Activated T-helper 1 cell treated with anti-CD3 and anti-CD28 coated beads, Interleukin-12 subunit alpha, Interleukin-12 subunit beta, Interleukin-2, Interleukin-4 antibody, amounts not matched to agents 30 ng/mL and 10 ng/mL and 1 ng/mL, durations not matched to agents 14 hours and 24 hours and 36 hours (primary cell): ENCODE measurements at places on chromosomes 4 and X.

DNA sequence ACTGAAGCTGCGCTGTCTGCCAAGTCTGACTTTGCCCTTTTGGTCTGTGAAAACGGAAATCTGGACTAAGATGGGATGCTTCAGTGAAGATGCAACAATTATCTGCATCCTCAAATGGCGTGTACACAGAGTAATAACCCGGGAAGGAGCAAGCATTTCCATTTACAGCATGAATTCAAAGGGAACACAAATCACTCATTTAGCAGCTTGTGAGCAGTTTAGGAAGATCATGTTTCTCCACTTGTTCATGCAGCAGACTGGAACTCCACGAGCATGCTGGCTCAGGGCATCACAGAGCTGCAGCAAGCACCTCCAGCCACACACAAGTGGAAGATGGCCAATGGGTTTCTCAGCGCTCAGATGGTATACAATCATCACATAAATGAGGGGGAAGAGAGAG, 175.5 kb downstream of the NLGN4X start:
- no peaks in the 10 kb centered on the region for H3K27me3 ChIP-seq
- no peak overlapping the region for H3K4me3 ChIP-seq
- no peaks in the 10 kb centered on the region for H3K36me3 ChIP-seq
- no peak overlapping the region for H3K27ac ChIP-seq

DNA sequence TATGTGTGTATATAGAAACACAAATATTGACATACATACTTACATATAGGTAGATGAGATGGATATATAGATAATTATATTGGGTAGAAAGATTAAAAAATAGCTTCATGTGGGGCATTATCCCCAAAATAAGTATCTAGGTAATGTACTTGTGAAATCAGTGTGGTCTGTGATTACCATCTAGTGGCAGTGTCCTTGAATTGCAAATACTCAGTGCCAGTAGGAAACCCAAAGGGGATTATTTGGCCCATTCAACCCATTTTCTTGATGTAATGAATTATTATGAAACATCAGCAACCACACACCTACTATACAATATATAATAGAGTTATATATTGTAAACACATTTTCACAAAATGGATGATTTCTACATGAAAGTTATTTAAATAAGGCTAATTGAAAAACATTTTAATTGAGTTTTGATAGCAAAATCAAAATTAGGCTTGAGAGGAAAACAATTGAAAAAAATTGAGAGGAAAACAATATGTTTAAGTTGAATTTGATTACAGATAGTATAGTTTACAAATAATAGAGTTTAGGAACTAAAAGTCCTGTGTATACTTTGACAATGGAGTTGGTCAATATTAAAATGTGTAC, 389.4 kb downstream of the GALNTL6 start:
- no peaks in the 10 kb centered on the region for H3K36me3 ChIP-seq
- no peaks in the 10 kb centered on the region for H3K4me1 ChIP-seq
- no peak for DNase-seq

- no peak overlapping the region for H3K4me3 ChIP-seq
- H3K36me3 ChIP-seq = peaks cover 6% of the 10 kb centered on the region
- H3K27ac ChIP-seq = no peak overlapping the region
- H3K27me3 ChIP-seq = no peaks in the 10 kb centered on the region
- H3K4me1 ChIP-seq = no peaks in the 10 kb centered on the region
Observed at GRCh38 chrX:131734621-131735020, 190.7 kb downstream of the OR13H1 start.

DNA sequence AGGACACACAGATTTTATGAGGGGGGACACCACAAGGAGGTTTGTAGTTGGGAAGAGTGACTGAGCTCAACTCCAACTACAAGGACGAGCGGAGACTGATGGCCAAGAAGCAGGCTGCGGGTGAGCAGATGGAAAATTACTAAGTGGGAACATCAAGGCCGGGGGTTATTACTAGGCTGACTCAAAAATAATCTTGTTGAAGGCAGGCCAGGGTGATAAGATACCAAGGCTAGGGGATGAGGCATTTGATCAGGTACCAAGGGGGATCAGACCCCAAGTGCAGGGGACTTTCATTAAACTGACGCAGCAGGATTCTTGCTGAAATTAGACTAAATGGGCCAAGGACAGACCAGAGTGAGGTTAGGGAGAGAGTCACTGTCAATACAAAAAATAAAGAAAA, 119.4 kb upstream of the SORBS2 start:
- H3K4me3 ChIP-seq = no peak overlapping the region
- no peaks in the 10 kb centered on the region for H3K27me3 ChIP-seq
- H3K27ac ChIP-seq = no peak overlapping the region
- no peak for DNase-seq
- H3K4me1 ChIP-seq = no peaks in the 10 kb centered on the region

DNA sequence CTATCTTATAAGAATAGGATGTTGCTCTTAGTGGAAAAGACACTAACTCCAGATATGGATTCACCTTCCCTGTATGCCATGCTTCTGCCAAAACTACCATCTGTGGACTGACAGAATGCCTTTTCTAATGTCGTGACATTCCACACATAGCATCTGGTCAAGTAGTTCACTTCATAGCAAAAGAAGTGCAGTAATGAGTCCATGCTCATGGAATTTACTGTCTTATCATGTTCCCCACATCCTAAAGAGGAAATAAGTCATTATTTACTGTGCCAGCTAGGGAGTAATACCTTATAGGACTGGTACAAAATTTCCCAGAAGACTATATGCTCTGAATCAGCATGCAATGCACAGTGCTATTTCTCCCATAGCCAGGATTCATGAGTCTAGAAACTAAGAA, 562.4 kb downstream of the TLL1 start:
- no peak overlapping the region for H3K27ac ChIP-seq
- H3K4me1 ChIP-seq = no peaks in the 10 kb centered on the region

- no peaks in the 10 kb centered on the region for H3K36me3 ChIP-seq
- H3K27me3 ChIP-seq = peaks cover 10% of the 10 kb centered on the region
- H3K4me3 ChIP-seq = no peak overlapping the region
Observed at GRCh38 chrX:46831765-46832327, 5.0 kb upstream of the RP2 start.

- DNase-seq = no peak
- no peak overlapping the region for H3K4me3 ChIP-seq
- no peaks in the 10 kb centered on the region for H3K36me3 ChIP-seq
- H3K27ac ChIP-seq = no peak overlapping the region
- peaks cover 2% of the 10 kb centered on the region for H3K27me3 ChIP-seq
- peaks cover 2% of the 10 kb centered on the region for H3K4me1 ChIP-seq
Observed at GRCh38 chrX:73876911-73877310, 313.9 kb downstream of the CHIC1 start.

DNA sequence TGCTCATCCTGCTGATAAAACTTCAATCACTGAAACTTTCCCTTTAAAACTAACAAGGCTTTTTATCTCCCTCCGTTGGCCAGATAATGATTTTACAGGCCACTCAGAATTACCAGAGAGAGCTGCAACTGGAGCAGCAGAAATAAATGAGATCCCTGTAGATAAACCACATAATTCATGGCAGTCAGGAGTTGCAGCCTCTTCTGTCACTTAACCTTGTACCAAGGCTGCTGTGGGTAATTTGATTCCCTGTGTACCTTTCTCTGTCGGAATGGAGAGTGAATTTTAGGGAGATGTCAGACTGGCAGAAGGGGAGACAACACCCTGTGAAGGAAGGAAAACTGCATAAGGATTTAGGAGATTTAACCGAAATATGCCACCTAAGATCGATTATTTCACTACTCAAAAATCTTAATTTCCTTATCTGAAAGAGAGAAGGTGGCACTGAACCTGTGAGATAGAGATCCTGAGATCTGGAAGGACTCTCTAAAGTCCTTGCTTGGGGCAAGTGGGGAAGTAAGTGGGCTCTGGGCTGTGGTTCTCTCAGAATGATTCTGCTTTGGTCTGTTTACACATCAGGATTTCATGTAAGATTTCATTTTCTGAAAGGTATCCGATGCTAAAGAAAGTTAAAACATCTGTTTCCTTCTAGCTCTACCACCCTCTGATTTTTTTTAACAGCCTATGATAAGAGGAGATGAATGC, 14.3 kb upstream of the TSPAN5 start:
- peaks cover 2% of the 10 kb centered on the region for H3K36me3 ChIP-seq
- H3K4me1 ChIP-seq = peaks cover 21% of the 10 kb centered on the region
- no peak for DNase-seq
- no peak overlapping the region for H3K4me3 ChIP-seq

DNA sequence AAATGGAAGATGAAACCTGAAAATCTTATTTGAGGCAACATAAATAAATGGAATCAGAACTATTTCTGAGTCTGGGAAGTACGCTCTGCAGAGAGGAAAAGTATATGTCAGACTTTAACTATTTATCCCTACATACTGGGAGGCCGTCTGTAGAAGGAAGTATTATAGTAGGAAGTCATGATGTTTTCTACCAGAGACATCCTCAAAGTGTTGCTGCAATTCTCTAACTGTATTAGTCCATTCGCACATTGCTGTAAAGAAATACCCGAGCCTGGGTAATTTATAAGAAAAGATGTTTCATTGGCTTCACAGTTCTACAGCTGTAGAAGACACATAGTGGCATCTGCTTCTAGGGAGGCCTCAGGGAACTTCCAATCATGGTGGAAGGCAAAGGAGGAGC, 88.7 kb upstream of the TBL1X start:
- H3K4me1 ChIP-seq = peaks cover 21% of the 10 kb centered on the region
- H3K27me3 ChIP-seq = peaks cover 4% of the 10 kb centered on the region
- no peak overlapping the region for H3K27ac ChIP-seq
- no peak for DNase-seq
- H3K36me3 ChIP-seq = no peaks in the 10 kb centered on the region

DNA sequence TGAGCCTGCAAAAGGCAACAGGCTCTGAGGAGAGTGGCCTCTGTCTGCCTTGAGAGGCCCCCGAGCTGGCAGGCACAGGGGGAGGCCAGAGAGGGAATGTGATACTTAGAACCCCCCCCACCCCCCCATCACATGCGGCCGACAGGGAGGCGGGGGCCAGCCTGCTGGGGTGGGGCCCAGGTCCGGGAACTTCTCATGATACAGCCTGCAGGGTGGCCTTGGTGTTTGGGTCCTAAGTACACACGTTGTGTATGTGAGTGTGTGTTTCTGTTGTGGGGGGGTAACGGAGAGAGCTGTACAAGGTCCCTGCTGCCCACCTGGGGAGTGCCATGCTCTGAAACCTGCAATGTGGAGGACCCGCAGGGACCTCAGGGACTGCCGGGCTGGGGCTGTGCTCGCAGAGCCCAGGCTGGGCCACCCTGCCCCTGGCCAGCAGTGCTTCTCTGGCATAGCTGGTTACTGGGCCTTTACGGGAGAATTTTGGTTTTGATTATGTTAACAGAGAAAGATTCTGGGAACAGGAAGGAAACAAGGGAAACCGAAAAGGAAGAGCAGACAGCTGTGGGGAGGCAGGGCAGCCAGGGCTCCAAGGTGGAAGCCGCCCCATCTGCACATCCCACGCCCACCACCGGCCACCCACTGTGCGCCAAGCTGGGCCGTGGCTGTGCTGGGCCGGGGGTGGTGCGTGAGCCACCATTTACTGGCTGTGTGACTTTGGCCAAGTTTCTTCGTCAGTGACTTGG, 19.9 kb downstream of the SH3BP2 start:
- DNase-seq = no peak
- H3K36me3 ChIP-seq = peaks cover 39% of the 10 kb centered on the region
- H3K27ac ChIP-seq = peak overlapping the region; percentile 96
- H3K4me3 ChIP-seq = peak overlapping the region; percentile 94
- no peaks in the 10 kb centered on the region for H3K27me3 ChIP-seq

DNA sequence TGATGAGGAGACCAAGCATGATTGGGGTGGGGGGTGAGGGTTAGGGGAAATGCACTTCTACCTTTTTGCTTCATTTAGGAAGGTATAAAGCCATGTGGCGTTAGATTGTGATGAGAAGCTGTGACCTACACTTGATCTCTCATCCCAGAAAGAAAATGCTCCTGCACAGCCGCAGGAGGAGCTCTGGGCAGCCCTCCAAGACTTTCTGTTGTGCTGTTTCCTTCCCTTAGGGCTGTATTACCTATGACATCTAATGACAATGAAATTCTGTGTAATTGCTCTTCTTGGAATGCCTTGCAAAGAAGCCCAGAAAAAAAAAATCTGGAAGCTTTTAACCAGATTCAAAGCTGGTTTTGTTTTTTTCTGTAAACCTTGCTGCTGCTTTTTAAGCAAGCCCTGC, 13.4 kb downstream of the PRPS2 start:
- DNase-seq = no peak
- no peaks in the 10 kb centered on the region for H3K27me3 ChIP-seq
- no peak overlapping the region for H3K4me3 ChIP-seq
- peaks cover 17% of the 10 kb centered on the region for H3K4me1 ChIP-seq

DNA sequence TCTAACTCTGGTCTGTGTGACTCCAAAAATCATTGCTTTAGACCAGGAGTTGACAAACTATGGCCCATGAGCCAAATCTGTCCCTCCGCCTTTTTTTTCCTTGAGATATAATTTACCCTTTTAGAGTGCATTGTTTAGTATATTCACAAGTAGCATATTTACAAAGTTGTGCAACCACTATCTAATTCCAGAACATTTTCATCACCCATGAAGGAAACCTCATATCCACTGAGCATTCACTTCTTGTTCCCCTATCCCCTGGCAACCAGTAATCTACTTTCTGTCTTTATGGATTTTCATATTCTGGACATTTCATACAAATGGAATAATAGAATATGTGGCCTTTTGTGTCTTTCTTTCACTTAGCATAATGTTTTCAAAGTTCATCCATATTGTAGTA, 67.4 kb upstream of the CITED1 start:
- H3K36me3 ChIP-seq = no peaks in the 10 kb centered on the region
- H3K27ac ChIP-seq = no peak overlapping the region
- no peaks in the 10 kb centered on the region for H3K4me1 ChIP-seq
- no peak for DNase-seq

- no peak overlapping the region for H3K27ac ChIP-seq
- no peak for DNase-seq
- no peak overlapping the region for H3K4me3 ChIP-seq
- no peaks in the 10 kb centered on the region for H3K4me1 ChIP-seq
- no peaks in the 10 kb centered on the region for H3K36me3 ChIP-seq
Observed at GRCh38 chrX:112223391-112223790, 140.8 kb upstream of the TRPC5 start.
